ENCODE measurements at places on chromosomes 4 and X.

DNA sequence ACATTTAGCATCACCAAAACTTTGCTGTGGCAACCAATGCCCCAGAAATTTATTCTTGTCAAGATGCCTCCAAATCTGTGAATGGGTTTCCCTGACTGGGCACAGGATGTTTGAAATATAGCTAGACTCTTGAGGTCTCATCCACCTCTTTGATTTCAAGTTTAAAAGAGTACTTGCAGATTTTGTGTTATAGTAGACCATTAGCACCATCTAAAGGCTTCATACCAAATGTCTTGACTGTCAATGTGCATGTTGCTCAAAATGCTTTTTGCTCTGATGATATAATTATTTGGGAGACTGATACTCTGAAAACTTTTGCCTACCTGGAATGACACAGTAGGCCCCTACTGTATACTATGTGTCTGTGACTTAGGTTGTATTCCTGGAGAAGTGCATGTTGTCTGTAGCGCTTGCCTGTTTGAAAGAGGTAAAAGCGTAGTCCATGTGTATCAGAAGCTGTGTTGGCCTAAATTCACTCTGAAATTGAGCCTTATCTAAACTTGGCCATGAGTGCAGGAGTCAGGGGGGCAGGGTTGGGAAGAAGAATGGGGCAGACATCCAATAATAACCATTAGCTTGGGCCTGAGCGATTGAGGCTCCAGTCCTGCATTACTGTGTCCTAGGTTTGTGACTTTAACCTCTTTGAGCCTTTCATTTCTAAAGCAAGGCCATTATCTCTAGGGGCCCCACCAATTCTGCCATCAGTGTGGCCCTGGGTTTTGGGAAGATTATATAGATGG lies 33.8 kb downstream of the NDP start:
- DNase-seq = no peak

- no peak for DNase-seq
These were observed 156.1 kb downstream of the GPAT3 start for GRCh38 chr4:83692028-83692427.

- no peak for DNase-seq
These were observed 68.1 kb downstream of the UCHL1 start for GRCh38 chr4:41324861-41325260.

DNA sequence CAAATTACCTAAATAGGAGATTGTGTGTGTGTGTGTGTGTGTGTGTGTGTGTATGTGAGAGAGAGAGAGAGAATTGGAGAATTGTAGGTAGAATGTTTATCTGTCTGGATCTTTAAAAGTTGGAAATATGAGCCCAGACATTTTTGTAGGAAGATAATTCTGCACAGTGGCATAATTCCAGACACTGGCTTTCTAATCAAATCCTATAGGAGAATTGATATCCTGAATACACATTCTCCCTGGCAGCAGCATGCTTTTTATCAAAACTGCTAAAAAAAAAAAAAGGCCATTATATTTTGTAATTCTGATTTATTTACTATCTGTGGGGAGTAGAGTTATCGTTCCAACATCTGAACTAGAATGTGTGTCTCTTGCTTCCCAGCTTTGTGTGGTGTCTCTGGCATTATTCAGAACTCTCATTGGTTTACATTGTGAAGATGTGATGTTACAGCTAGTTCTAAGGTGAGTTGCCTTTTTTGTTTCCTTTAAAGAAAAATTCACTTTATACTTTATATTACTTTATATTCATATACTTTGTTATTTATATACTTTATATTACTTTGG lies 122.4 kb downstream of the GATB start:
- no peak for DNase-seq

GRCh38 chr4:87150498-87151261 lies 69.7 kb downstream of the KLHL8 start:
- DNase-seq = peak; percentile 68

DNA sequence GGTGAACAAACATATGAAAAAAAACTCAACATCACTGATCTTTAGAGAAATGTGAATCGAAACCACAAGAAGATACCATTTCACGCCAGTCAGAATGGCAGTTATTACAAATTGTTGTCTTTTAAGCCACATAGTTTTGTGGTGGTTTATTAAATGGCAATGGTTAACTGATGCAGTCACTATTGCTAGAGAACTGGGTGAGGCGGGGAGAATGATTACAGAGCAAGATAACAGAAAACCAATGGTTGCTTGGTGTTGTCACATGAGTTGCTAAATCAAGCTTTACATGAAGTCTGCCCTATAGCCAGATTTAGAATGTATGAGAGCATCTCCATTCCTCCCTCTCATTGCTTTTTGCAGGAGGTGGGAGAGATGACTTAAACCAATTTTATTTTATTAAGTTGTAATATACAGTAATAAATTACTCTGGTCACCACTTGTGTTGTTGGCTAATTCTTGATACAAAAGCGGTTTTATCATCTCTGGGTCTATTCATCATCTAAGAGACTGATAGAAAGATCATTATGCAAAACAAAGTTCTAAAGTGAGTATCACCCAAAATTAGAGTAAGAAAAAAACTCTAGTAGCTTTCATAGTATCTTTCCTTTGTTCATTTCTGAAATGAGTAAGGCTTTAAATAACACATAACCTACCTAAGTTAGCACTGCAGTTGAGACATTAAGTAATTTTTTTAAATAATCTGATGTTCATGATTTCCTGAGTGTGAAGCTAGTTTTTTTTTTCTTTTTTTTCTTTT lies 859.5 kb downstream of the STIM2 start:
- no peak for DNase-seq

- no peak for DNase-seq
These were observed 29.5 kb downstream of the TMPRSS11A start for GRCh38 chr4:67933755-67934154.

GRCh38 chr4:108029731-108030130 lies 40.0 kb downstream of the HADH start:
- DNase-seq = no peak

DNA sequence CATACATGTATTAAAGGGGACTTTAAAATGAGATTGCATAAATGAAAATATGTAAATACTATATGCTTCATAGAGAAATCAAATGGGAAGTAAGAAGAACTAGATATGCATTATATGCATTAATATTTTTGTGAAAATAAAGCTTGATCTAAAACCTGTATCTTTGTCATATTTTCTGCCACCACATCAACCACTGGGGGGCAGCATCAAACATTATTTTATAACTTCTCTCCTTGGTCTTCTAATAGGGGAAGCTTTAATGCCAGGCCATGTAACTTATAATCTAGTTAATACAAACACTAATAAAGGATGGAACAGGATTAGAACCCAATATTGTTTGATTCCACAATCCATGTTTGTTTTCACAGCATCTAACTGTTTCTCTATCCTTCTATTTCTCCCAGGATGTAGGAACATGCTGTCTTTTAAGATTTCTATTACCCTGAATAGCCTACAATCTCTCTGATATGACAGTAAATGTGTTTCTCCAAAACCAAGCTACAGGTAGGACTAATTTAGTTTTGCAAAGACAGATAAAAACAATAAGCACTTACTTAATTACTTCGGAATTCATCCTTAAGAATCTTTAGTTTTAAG lies 10.0 kb downstream of the QRFPR start:
- DNase-seq = no peak

GRCh38 chrX:10356979-10357378 lies 200.2 kb downstream of the CLCN4 start:
- DNase-seq = no peak

DNA sequence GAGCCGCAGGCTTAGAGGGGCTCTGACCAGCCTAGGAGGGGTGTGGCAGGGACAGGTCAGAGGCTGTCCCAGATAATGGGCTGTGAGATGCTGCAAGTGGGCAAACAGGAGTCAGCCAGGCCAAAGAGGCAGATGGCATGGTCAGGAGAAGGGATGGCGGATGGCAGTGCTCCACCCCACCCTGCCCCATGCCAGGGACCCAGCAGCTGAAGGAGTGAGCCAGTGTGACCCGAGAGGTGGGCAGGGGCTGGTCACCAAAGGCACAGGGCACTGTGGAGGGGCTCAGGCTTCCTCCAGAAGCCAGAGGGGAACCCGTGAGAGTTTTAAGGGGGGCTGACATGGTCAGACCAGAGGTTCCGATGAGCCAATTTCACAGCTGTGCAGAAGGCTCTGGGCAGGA lies 96.9 kb downstream of the WFS1 start:
- DNase-seq = no peak

DNA sequence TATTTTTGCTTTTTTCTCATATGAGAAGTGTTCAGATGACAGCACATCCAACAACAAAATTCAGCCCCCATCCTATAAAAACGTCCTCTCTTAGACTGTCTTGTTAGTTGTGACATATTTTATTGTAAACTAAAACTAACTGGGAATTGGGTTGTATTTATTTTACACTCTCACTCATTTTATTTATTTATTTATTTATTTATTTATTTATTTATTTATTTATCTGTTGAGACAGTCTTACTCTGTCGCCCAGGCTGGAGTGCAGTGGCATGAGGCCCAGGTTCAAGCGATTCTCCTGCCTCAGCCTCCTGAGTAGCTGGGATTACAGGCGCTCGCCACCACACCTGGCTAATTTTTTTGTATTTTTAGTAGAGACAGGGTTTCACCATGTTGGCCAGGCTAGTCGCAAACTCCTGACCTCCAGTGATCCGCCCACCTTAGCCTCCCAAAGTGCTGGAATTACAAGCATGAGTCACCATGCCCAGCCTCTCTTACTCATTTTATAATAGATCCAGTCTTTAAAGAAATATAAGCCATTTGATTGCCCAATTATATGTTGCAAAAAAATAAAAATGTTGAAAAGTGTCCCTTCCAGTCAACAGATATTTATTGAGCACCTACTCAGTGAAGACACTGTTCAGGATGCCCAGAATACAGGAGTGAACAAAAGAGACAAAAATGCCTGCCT lies 44.6 kb downstream of the PALLD start:
- DNase-seq = no peak

GRCh38 chr4:16524911-16525554 lies 298.8 kb upstream of the TAPT1 start:
- no peak for DNase-seq

DNA sequence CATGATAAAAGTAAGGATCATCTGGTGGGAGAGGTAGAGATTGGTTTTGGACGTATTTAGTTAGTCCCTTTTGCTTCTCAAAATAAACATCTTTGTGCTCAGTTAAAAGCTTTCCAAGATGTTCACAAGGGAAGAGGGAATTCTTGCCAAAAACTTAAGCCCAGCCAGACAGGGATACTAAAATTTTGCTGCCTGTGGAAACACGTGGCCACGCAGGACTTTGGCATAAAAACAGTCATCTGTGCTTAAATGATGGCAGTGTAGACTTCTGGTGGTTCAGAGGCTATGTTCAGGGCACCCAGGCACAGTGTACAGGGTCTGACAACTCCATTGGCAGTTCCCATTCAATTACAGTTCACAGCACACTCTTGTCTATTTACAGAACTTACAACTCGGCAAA lies 93.2 kb upstream of the JADE1 start:
- DNase-seq = no peak

DNA sequence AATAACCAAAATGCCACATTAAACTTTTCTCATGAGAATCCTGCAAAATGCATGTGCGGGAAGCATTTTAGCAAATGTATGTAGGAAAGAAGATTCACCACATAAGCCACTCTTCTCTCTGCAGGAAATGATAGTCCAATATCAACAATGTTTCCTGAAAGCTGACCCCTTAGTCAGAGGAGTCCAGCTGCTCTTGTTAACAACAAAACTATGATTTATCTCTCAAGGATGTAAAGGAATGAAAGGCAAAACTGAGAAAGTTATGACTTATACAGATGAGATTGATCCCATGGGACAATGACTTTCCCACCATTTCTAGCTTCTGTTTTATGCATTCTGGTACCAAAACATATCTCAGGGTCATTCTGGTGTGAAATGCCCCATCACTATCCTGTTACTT lies 125.0 kb upstream of the EDNRA start:
- DNase-seq = no peak

GRCh38 chr4:113979148-113979904 lies at the start of gene ARSJ:
Gene ARSJ (minus strand): TSS chr4:113979647. CDS start chr4:113978834, 813 bp downstream.
- peak; percentile 5 for DNase-seq

DNA sequence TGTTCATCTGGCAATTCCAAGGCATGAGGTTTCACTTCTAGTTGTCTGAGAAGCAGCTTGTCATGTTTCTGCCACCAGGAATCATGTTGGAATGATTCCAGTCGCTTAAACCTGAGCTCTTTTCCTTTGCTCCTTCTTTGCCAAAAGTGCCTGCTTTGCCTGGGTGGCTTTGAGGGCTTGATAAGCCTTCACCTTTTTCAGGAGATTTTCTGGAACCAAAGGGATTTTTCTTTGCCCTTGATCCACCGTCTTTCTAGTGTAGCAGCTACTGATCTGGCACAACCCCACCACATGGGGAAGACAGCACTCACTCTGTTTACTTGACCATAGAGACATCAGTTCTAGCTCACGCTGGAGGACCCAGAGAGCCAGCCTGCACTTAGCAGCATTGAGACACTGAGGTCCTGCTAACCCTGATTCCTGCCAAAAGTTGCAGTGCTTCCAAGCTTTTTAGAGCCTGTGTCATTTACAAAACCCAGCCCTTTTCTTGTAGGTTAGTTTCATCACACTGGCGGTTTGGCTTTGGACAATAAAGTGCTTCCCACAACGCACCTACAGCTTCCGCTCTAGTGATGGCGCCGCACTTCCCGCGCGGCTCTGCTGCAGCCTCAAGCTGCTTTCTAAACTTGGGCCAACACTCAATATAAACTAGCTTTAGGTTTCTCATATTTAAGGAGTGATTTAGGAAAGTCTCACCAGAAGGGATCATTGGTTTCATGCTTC lies 7.3 kb upstream of the CCNI start:
- no peak for DNase-seq

DNA sequence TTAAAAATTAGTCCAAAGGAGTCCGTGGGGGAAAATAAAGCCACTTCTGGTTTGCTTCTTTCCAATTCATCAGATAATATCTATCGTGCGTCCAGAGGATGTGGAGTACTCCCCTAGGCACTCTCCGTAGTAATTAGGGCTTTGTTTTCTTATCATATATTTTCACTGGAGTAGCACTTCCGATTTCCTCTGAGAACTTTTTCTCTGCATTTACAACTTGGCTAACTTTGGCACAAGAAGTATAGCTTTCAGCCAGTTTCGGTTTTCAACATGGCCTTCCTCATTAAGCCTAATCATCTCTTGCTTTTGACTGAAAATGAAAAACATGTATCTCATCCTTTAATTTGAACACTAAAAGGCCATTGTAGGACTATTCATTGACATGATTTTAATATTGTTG lies 80.5 kb downstream of the CASP3 start:
- DNase-seq = no peak

DNA sequence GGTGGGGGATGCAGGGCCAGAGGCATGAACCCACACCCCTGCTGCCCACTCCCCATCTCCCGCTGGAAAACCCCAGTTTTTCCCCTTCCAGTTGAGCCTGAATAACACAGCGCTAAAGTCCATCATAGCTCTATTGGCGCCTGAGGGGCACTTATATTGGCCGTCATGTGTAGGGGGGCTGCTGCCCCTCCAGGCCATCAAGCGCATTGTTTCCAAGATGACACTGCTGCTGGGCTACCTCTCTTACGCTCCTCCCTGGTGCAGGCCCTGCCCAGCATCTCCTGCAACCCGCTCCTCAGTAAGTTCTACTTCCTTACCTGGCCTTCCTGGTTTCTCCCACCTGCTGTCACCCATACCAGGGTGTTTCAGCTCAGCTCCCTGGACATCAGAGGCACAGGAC lies 205.0 kb upstream of the RPL34 start:
- no peak for DNase-seq

- no peak for DNase-seq
These were observed 14.7 kb downstream of the S100G start for GRCh38 chrX:16664626-16665025.

All from activated CD4-positive, alpha-beta T cell treated with anti-CD3 and anti-CD28 coated beads, Interleukin-2, amount 50 U/mL, for 24 hours (primary cell).